Pancreas (tissue), 10 donors: ENCODE measurements at places on chromosomes 1 and 21. TPM values are rescaled to one million over a fixed set of nuclear protein-coding genes. Genes with fewer than 3 reads are reported as not detected.

The GCSAML gene
- not detected for polyA plus RNA-seq

The FCRL3 gene
- not detected for polyA plus RNA-seq

DNA sequence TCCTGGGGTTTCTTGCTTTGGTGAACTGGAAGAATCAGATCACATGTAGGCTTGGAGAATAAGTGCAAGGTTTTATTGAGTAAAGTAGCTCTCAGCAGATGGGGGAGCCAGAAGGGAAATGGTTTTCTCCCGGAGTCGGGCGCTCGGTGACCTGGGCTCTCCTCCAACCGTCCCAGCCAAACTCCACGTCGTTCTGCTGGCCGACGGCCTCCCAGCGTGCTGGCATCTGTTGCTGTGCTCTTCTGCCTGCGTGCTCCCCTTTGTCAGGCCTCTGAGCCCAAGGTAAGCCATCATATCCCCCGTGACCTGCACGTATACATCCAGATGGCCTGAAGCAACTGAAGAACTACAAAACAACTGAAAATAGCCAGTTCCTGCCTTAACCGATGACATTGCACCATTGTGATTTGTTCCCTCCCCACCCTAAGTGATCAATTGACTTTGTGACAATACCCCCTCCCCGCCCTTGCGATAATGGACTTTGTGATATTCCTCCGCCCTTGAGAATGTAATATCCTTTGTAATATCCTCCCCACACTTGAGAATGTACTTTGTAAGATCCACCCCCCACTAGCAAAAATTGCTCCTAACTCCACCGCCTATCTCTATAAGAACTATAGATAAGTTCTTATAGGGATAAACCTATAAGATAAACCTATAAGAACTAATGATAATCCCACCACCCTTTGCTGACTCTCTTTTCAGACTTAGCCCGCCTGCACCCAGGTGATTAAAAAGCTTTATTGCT lies 88.3 kb downstream of the SMYD3 start:
- no peak overlapping the region for H3K27ac ChIP-seq
- no peak for DNase-seq
- H3K36me3 ChIP-seq = no peaks in the 10 kb centered on the region

DNA sequence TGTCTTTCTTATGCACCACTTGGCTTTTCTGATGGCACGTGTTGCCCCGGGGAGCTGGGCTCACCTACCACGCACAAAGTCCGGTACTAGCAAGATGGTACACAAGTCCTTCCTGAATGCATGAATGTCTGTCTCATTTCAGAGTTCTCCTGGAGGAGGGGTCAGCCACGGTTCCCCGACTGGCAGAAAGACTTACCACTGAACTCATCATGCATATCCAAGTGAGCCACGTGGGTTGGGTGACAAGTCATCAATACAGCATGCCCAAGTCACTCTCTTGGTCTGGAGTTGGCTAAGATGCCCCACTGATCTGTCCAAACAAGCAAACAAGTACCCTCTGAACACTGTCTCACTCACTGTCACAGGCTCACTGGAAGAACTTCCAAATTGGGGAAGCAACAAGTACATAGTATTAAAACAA lies 28.6 kb upstream of the MX1 start:
- DNase-seq = no peak
- no peak overlapping the region for H3K4me3 ChIP-seq
- no peaks in the 10 kb centered on the region for H3K4me1 ChIP-seq

The STRIP1 gene
- 15.9 TPM for polyA plus RNA-seq

- DNase-seq = no peak
- no peaks in the 10 kb centered on the region for H3K36me3 ChIP-seq
- H3K27ac ChIP-seq = no peak overlapping the region
Measured at GRCh38 chr1:154469844-154470560, 32.0 kb upstream of the TDRD10 start.

- H3K36me3 ChIP-seq = no peaks in the 10 kb centered on the region
- no peaks in the 10 kb centered on the region for H3K4me1 ChIP-seq
- no peak overlapping the region for H3K27ac ChIP-seq
- DNase-seq = no peak
- no peaks in the 10 kb centered on the region for H3K27me3 ChIP-seq
Measured at GRCh38 chr1:81974222-81974841, 173.6 kb downstream of the ADGRL2 start.

- no peaks in the 10 kb centered on the region for H3K36me3 ChIP-seq
- H3K27me3 ChIP-seq = no peaks in the 10 kb centered on the region
- H3K27ac ChIP-seq = no peak overlapping the region
Measured at GRCh38 chr1:212208978-212209644, 76.1 kb upstream of the PPP2R5A start.

- H3K4me1 ChIP-seq = no peaks in the 10 kb centered on the region
- H3K27me3 ChIP-seq = no peaks in the 10 kb centered on the region
- DNase-seq = no peak
- no peak overlapping the region for H3K27ac ChIP-seq
- no peaks in the 10 kb centered on the region for H3K36me3 ChIP-seq
Measured at GRCh38 chr1:43719063-43719462, 11.7 kb downstream of the ST3GAL3 start.

GRCh38 chr1:91548376-91549040 lies 47.9 kb downstream of the CDC7 start:
- no peaks in the 10 kb centered on the region for H3K36me3 ChIP-seq
- no peak overlapping the region for H3K4me3 ChIP-seq
- H3K27me3 ChIP-seq = no peaks in the 10 kb centered on the region
- no peaks in the 10 kb centered on the region for H3K4me1 ChIP-seq
- DNase-seq = no peak

- H3K4me1 ChIP-seq = no peaks in the 10 kb centered on the region
- H3K27me3 ChIP-seq = no peaks in the 10 kb centered on the region
- no peak overlapping the region for H3K4me3 ChIP-seq
Measured at GRCh38 chr1:199746666-199747384, 280.7 kb upstream of the NR5A2 start.
